ENCODE measurements at places on chromosomes 11 and 22. TPM values are rescaled to one million over a fixed set of nuclear protein-coding genes. Genes with fewer than 3 reads are reported as not detected.
A peak's percentile ranks its signal among the peaks of the same experiment; 100 is the strongest.

DNA sequence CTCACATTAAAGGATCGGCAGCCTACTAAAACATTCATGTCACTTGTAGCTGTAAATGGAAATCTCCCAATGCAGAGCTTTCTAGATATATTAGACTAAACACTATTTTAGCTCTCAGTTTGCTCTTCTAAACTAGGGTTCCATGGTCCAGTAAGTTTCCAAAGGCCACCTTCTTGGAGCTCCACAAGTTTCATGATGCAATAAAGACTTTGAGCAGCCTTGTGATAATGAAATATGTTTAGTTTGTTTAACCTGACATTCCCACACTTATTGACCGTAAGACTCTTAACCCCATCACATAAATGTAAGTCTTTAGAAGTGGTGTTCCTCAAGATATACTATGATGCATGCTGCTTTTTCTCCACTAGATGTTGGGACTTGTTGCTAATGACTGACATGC lies 87.7 kb downstream of the TRIM44 start:
- no peak for DNase-seq

DNA sequence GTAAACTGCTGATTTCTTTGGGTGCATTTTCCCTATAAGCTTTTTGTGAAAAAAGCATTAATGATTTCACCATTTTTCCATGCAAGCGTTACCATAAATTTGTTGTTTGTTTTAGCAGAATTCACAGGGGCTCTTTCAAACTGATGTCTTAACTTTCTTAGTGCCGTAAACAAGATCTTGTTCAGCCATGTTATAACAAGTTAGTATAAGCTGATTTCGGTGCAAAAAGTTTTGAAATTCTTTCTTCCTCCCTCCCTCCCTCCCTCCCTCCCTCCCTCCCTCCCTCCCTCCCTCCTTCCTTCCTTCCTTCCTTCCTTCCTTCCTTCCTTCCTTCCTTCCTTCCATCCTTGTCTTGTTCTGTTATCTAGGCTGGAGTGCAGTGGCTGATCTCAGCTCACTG lies 71.7 kb upstream of the CHORDC1 start:
- DNase-seq, result no peak

DNA sequence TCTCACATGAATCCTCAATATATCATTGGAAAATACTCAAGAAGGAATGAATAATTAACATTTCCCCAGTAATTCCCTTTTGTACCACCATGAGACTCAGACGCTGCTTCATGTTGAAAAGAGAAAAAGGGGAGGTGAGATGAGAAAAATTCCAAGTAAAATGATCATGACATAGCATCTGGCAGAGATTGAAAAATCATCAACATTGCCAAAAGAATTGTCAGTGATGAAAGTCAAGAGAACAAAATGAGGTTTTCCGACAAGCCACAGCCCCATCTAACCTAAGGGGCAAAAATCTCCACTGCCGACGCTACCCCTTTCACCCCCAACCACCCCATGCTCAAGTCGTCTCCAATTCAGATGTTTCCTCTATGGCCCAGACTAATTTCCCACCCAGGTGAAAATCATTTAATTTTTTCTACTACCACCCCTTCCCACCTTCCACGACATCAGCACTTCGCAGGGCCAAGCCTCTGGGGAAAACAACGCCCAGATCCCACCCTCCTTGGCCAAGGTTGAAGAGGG lies 1.2 kb downstream of the RAB6A start:
- DNase-seq, result peak; percentile 49

GRCh38 chr11:9646324-9646723 lies 17.6 kb upstream of the SWAP70 start:
- DNase-seq, result no peak

DNA sequence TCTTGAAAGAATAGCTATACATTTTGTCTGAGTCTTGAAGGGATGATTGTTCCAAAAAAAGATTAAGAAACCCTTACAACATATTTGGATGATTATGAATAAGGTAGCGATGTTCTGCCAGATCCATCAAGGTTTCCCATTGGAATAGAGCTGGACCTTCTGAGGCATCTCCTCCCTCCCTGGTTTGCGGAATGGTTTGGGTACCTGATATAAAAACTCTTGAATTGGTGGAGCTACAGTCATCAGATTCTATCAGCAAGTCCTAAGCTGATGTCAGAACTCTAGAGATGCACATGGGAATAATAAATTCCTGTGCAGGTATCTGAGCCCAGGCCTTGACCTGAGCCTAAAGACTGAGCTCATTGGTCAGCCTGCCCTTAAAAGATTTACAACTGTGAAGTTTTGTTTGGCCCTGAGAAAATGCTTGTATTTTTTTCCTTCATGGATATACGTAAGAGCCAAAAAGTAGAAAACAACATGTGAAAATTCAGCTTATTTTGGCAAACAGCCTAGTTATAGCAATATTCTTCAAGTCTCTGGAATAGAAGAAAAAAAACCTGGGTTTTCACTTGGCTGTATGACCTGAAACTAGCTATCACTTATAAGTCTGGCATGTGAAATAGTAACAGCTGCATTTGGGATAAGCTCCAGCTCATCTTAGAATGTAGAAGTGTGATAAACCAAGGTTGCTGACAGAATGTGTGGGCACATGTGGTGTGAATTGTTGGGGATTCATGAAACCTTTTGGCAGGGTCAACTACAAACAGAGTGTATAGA lies 265.7 kb upstream of the CTSC start:
- peak; percentile 72 for DNase-seq

DNA sequence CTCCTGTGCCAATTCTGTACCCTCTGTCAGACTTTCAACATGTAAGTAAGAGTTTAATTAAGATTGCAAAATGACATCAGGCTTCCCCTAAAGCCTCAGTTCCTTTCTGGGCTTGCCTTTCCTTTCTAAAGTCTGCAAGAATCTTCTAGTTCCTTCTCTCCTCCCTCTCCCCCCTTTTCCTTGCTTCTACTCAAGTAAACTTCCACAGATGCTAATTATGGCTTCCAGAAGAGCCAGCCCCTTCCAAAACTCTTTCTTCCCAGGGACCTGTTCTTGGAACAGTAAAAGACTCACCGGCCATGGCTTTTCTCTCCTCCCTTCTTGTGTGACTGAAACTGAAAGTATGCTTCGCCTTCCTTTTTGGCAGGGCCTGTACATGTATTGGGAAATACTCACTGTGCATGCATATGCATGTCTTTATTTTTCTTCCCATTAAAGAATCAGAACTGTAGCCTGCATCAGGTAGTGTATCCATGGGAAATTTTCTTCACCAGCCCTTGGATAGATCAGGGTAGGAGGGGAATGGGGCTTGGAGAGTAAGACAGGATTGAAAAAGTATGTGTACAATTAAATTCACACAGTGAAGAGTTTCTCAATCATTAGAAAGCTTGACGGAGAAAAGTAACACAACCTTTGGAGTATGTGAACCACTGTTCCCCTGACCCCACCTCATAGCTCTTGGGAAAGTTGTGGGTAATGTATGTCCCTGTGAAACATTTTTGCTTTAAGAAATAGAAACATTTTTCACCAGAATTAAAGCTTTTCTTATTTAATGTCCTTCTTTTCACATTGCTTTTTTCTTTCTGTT lies at the start of gene CASP1:
Gene CASP1 (minus strand): TSS at position 332 of the 808 bp plus-strand sequence. CDS start 31 bp downstream, at position 301.
- peak; percentile 64 for DNase-seq

- no peak for DNase-seq
Observed at GRCh38 chr11:74948546-74948897, 369 bp downstream of the XRRA1 start.

DNA sequence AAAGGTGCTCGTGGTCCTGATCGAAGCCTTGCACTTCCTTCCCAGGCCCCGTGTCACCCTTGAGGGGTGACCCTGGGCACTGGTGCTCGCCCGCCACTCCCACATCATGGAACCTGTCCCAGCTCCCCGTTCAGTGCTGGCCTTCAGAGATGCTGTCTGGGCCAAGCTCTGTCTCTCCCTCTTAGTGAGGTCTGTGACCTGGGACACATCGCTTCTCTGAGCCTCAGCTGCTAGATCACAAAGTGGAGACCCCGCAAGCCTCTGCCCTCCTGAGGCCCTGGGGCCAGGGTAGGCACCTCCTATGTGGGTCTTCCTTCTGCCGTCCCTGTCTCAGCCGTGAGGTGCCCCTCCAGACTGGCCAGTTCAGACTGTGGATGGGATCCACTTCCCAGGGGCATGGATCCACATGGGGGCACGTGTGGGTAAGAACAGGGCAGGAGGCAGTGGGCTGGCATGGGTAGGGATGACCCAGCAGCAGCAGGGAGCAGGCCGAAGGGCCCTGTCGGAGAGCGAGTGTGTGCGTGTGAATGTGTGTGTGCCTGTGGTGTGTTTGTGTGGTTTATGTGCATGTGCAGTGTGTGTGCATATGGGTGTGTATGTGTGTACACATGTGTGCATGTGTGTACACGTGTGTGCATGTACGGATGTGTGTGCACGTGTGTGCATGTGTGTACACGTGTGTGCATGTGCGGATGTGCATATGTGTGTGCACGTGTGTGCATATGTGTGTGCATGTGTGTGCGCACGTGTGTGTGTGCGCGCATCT lies 1073.7 kb downstream of the BRD1 start:
- DNase-seq, result no peak

DNA sequence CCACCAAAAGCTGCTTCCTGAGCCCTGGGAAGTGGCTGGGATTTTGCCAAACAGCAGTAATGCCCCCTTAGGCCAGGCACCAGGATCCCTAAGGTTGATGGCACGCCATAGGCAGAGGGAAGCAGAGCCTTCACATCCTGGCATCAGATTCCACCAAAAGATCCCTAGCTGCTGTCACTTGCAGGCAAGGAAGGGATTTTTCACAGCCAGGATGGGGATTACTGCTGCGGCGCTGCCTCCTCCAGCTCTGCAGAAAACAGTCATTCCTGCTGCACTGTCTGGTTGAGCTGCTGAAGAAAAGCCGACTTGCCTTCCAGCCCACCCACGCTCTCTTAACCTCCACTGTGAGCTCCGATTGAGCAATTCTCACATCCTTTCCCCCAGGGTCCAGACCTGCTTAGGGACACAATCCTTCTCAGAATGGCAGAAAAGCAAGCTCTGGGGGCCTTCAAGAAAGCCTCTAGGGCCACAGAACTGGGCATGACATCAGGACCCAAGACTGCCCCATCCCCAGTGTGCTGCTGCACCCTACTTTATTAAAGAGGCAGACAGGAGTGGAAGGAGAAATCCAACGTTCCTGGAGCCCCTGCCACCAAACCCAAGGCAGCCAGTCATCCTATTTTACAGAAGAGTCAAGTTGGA lies 19.9 kb downstream of the SYN3 start:
- DNase-seq, result no peak

Gene WBP2NL
- total RNA-seq, result not detected
